Stimulated activated CD4-positive, alpha-beta T cell treated with anti-CD3 and anti-CD28 coated beads, Interleukin-15, amount 100 ng/mL, for 48 hours (primary cell): ENCODE measurements at places on chromosomes 13 and 19.

- DNase-seq: no peak
Observed at GRCh38 chr19:38993271-38993670, 17.7 kb upstream of the FBXO17 start.

- DNase-seq: no peak
Observed at GRCh38 chr19:34661357-34661756, 15.6 kb downstream of the SCGB2B2 start.

DNA sequence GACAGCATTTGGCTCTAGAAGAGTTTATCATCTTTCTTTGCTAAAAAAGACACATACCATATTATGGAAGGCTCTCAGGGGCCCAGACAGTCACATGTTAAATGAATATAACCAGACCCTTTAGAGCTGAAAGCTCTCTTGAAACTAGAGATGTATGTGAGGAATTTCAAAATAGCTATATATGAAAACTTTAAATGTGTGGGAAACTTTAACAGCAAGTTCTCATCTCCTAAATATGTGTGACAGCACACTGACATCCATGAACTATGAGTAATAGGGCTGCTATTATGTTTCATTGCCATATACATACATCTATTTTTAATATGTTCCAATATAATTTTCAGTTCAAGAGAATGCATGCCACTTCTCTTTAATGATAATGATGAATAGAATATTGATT, 509.5 kb downstream of the GPC6 start:
- no peak for DNase-seq

GRCh38 chr13:22148187-22148586, 477.3 kb downstream of the FGF9 start:
- DNase-seq: no peak

DNA sequence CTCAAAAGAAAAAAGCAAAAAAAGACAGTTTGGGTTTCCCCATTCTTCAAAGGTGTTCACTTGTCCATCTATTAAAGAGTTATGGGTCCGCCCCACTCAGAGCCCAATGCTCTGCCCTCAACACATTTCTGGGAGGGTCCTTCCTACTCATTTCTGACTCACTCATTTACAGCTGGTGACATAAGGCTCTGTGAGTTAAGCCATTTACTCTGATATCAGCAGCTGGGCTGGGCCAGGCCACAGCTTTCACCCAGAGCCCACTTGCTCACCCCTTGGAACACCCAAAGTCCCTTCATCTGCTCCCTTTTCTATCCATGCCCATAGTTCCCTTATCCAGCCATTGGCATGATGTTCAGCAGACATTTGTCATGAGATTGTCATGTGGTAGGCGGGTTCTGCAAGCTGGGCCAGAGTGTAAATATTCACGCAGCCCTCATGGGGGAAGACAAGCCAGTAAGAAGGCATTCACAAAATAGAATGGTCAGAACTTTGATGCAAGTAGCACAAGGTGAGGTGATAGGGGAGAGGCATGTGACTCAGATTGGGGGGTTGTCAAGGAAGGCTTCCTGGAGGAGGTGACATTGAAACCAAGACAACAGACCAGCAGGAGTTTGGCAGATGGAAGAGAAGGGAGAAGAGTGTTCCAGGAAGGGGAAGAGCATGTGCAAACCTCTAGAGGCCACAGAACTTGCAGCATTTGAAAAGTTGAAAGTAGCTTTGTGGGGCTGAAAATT, 5.9 kb downstream of the MAST1 start:
- DNase-seq: no peak

GRCh38 chr19:11179716-11180297, 17.5 kb downstream of the KANK2 start:
- DNase-seq: no peak

DNA sequence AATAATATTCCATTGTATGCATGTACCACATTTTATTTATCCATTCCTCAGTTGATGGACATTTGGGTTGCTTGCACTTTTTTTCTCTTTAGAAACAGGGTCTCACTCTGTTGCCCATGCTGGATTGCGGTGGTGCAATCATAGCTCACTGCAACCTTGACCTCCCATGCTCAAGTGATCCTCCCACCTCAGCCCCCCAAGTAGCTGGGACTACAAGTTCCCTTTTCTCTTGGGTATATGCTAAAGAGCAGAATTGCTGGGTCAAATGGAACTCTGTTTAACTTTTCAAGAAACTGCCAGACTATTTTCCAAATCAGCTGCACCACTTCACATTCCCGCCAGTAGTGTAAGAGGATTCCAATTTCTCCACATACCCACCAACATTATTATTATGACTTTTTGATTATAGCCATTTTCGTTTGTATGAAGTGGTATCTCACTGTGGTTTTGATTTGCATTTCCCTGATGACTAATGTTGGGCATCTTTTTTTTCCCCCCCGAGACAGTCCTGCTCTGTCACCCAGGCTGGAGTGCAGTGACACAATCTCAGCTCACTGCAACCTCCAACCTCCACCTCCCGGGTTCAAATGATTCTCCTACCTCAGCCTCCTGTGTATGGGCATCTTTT, 7.6 kb upstream of the IPO5 start:
- DNase-seq: no peak

GRCh38 chr13:40453351-40454021, 213.0 kb downstream of the FOXO1 start:
- no peak for DNase-seq

GRCh38 chr13:77185721-77186120, 141.2 kb downstream of the MYCBP2 start:
- no peak for DNase-seq

- no peak for DNase-seq
Observed at GRCh38 chr13:35909837-35910540, 221.2 kb downstream of the DCLK1 start.

DNA sequence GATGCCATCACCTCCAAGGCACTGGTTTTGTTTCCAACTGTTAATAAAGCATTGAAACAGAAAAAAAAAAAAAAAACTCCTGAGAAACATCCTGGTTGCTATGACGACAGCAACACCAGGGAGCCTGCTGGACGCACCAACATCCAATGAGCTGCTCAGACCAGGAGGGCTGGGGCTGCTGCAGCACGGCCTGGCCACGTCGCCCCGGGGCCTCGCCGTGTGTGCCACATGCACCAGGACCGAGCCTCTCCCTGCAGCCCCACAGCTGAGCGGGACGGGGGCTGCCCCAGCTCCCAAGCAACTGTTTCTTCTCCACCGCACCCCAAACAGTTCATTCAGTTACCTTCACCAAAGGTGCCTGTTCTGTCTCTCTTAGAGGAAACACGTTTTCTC, 54.5 kb downstream of the RASA3 start:
- no peak for DNase-seq

- no peak for DNase-seq
Observed at GRCh38 chr13:104315606-104316005, 1249.4 kb upstream of the SLC10A2 start.

- DNase-seq: no peak
Observed at GRCh38 chr13:46817095-46817494, 20.1 kb upstream of the ESD start.

- no peak for DNase-seq
Observed at GRCh38 chr13:30898678-30899241, 7.3 kb upstream of the MEDAG start.

DNA sequence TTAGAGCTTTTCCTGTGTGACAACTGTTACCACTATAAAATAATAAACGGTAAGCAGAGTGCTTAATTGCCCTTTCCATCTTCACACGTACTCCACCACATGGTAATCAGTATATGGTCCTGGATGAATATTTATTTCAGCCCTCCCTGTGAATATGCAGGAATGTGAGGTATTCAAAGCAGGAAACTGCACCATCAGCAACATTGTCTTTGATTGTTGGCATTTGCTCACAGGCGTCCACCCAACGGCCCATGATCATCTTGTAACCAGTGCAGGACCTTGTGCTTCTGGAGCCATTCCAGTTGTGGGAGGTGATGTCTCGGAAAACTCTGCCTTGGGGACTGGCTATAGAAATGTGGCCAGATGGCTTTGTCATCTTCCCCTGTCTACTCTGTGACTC, 132.6 kb downstream of the COG6 start:
- DNase-seq: no peak

- no peak for DNase-seq
Observed at GRCh38 chr13:56861476-56861875, 279.2 kb upstream of the PRR20A start.

DNA sequence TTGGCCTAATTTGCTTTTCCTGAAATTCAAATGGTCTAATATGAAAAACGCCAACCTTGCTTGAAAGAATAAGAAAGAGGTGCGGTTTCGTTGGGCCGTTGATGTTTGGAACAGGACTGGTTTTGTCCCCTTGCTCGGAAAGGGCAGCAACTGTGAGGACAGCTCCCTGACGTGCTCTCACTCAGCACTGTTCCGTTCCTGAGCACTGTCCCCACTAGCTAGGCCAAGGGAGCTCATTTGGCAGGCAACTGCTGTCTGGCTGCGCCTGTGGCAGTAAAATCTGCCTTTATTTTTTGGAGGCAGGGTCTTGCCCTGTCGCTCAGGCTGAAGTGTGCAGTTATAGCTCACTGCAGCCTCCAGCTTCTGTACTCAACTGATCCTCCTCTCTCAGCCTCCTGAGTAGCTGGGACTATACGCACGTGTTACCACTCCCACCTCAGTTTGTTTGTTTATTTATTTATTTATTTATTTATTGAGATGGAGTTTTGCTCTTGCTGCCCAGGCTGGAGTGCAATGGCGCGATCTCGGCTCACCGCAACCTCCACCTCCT, 4.5 kb downstream of the LDLR start:
- no peak for DNase-seq

DNA sequence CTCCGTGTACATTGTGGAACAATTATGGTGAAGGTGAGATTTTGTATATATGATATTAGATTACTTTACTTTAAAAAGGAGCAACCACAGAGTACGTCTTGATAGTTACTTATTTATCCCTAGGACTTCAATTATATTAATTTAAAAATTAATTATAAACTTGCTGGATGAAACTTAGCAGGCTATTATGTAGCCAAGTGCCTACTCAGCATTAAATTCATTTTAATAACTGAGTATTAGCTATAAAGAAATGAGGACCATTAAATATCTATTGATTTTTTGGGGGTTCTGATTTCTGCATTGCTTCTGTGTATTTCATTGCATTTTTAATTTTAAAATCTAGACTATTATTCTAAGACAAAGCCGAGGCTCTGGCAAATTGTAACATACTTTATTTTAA, 109.4 kb downstream of the HS6ST3 start:
- no peak for DNase-seq

- DNase-seq: no peak
Observed at GRCh38 chr19:24046550-24046949, 40.4 kb upstream of the ZNF254 start.

DNA sequence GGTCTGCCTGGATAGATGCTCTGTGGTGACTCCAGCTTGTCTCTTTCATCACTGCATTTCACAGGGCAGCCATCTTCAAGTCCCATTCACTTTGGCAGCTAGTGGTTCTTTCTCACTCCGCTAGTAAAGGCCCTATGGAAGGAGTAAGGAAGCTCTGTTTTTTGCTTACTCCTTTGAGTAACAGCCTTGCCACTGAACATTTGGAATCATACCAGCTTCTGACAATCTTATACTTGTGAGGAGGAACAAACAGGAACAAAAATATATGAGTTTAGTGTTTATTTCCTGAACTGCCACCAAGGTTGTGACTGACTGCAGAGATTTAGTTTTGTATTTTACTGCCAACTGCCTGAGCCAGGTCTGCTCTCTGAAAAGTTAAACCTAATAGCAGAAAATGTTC, 38.7 kb downstream of the KCTD4 start:
- no peak for DNase-seq

DNA sequence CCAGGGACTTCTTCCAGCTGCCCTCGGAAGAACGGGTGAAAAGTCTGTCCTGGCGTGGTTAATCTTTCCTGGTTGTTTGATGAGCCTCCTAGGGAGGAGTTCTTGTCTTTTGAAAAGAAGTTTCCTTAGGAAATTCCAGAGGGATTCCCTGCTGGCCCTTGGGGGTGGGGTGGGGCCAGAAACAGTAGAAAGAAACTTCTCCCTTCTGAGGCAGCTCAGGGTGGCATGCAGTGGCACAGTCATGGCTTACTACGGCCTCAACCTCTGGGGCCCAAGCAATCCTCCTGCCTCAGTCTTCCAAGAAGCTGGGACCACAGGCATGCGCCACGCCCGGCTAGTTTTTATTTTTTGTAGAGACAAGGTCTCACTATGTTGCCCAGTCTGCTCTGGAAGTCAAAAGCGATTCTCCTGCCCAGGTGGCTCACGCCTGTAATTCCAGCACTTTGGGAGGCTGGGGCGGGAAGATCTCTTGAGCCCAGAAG, 1.5 kb downstream of the ZNF101 start:
- no peak for DNase-seq

DNA sequence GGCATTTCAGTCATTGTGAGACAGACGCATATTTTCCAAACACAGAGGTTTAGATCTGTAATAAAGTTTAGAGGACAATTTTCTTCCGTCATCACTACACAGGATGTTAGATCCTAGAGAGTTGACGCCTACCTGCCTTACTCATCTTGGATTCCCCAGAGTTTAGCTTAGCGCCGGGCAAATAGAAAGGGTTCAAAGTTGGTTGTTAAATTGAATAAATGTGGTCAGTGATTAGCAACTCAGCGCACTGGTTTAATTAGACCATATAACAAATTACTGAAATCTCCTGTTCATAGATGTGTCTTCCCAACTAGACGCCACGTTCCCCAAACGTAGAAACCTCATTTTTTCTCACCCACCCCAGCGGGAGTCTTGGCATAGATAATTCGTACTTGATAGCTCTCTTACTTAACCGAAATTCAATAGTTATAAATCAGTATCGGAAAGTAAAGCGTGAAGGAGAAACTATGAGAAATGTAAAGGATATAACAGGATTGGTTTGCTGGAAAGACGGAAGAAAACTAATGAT, 726 bp upstream of the UFM1 start:
- peak; percentile 17 for DNase-seq

DNA sequence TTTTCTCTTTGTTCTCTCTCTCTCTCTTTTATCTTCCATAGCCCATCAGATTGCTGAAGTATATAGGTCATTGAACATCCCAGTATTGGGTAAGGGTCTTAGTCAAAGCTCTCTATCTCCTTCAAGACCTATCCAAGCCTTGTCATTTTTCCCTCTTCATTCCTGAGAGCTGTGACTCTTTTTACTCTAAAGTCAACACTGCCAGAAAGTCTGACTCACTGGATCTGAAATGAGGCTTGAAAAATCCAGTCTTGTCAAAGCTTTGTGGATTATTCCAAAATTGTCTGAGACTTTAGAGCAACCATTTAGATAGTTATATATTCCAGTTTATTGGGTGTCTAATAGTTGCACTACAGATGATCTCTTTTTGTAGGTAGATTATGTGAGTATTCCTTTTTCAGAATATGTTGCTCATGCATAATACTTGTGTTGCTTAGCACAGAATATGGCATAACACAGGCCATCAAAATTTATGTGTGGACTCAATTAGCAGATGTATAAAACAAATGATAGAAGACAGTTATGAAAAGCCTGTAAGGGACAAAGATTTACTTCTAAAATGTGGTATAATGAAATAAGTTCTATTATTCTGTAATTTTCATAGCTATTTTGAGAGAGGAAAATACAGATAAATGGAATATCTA, 389.3 kb upstream of the PCDH9 start:
- no peak for DNase-seq

DNA sequence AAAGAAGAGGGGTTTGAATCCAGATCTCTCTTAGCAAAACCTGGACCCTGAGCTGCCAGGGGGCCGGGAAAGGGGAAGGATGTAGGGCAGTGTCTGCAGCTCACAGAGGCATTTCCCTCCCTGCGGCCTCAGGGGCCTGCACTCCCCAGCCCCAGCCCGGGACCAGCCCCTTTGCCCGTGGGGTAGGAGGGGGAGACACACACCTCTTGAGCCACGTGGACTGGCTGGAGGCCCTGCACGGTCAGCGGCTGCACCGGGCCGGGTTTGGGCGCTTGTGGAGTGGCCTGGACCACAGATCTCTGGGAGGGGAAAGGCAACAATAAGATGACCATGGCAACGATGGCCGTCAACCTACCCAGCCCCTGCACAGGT, 26.9 kb downstream of the RFX1 start:
- DNase-seq: no peak

GRCh38 chr19:38958301-38958700, 17.2 kb downstream of the FBXO17 start:
- no peak for DNase-seq
